ENCODE measurements at places on chromosomes 6 and 20.

- DNase-seq: no peak
Measured at GRCh38 chr6:128763599-128764300, 119.2 kb upstream of the LAMA2 start.

GRCh38 chr20:35899064-35899463, 55.2 kb downstream of the SCAND1 start:
- DNase-seq: no peak

DNA sequence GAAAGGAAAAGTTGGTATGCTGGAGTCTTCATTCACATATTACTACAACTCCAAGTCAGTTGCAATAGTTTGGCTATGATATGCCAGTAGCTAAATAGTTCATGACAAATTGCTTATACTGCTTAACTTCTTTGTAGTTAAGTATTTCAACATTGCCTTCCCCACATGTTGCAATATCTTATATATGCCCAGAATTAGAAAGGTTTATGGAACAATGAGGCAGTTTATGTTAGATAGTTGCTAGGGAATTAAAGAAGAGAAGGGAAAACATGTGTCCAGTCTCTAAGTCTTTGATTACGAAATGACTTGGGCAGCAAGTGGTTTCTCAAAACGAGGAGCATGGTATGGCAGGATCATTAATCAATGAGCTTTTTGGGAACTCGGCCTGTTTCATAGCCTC, 145.8 kb downstream of the PLCB4 start:
- DNase-seq: no peak

- no peak for DNase-seq
Measured at GRCh38 chr20:19761326-19761725, 3.3 kb downstream of the RIN2 start.

DNA sequence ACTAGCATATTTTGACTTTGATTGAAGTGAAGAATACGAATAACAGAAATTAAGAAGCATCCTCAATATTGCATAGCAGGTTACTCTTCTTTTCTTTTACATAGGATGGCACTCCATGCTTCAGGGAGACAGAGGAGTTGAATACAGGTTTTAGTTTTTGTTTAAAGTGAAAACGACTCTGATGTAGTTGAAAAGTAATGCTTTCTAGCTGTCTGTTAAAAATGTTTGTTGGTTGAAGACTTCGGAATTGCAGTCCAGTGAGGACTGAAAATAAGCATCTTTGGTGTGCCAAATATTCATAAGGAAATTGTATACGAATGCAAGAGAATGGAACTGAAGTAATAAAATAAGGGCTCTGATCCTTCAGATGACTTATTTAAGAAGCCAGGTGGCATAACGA, 618 bp upstream of the SLC16A10 start:
- no peak for DNase-seq

- no peak for DNase-seq
Measured at GRCh38 chr6:153591159-153591558, 447.9 kb upstream of the OPRM1 start.

- no peak for DNase-seq
Measured at GRCh38 chr6:21469213-21469612, 124.3 kb upstream of the SOX4 start.

GRCh38 chr6:107228754-107229153, 113.4 kb upstream of the BEND3 start:
- DNase-seq: no peak

DNA sequence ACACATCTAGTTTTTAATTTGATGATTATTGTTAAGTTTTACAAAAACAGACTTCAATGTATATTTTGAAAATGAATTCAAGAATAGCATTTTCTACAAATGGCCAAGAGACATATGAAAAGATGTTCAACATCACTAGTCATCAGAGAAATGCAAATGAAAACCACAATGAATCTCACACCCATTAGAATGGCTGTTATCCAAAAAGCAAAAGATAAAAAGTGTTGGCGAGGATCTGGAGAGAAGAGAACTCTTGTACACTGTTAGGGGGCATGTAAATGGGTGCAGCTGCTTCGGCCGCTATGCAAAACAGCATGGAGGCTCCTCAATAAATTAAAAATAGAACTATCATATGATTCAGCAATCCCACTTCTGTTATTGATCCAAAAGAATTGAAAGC, 185.8 kb upstream of the CCN2 start:
- no peak for DNase-seq

GRCh38 chr6:83844170-83844569, 9.0 kb upstream of the RIPPLY2 start:
- DNase-seq: no peak

DNA sequence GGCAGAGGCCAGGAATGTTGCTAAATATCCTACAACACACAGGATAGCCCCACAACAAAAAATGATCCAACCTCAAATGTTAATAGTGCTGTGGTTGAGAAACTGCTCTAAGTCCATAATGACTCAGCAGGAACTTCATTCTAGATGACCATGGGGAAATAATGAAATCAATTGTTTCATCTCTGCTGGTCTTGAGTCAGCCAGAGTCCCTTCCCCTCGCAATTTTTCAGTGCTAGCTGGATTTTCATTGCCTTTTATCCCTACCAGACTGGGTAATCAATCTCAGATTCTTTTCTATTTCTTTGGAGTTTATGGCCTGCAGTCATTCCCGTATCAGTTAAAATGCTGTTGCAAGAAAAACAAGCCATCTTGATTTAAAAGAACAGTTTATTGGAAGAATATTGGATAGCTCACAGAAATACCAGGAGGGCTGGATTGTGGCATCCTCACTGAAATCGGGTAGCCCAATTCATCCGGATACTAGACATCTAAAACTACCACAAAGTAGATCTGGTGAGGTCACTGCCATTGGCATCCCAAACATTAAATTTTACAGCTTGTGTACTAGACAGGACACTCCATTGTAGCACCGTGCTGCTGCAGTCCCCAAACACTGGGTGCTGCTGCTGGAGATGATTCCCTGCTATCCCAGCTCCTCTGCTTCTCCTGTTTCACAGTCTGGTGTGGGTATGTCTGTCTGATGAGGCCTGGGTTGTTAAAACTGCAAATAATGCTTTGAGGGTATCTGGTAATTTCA, 30.3 kb upstream of the POPDC3 start:
- no peak for DNase-seq

- no peak for DNase-seq
Measured at GRCh38 chr6:41457303-41457670, 88.9 kb upstream of the FOXP4 start.

GRCh38 chr20:60365882-60366281, 407.7 kb downstream of the CDH26 start:
- no peak for DNase-seq

DNA sequence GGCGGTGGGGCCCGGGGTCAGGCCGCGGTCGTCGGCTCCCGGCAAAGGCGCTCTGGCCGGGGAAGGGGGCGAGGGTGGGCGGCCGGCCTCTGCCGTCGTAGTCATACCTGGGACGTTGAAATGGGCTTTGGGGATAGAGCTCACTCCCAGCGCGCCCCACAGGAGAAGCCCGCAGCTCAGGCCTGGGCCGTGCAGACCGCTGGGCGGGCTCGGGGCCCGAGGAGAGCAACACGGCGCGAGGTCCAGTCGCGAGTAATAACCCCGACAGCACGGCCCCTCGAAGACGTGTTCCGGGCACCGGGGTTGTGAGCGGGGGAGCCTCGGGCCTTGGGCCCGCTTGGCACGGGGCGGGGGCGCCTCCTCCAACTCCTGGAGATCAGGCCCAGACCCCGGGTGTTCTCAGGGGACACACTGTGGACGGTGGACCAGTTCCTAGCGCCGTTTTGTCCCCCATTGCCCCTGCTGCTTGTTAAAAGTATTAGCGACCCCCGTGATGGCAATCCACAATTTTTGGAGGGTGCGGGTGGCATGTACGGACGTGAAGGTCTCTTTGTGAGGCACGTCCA, 10.9 kb downstream of the FOXC1 start:
- DNase-seq: no peak

DNA sequence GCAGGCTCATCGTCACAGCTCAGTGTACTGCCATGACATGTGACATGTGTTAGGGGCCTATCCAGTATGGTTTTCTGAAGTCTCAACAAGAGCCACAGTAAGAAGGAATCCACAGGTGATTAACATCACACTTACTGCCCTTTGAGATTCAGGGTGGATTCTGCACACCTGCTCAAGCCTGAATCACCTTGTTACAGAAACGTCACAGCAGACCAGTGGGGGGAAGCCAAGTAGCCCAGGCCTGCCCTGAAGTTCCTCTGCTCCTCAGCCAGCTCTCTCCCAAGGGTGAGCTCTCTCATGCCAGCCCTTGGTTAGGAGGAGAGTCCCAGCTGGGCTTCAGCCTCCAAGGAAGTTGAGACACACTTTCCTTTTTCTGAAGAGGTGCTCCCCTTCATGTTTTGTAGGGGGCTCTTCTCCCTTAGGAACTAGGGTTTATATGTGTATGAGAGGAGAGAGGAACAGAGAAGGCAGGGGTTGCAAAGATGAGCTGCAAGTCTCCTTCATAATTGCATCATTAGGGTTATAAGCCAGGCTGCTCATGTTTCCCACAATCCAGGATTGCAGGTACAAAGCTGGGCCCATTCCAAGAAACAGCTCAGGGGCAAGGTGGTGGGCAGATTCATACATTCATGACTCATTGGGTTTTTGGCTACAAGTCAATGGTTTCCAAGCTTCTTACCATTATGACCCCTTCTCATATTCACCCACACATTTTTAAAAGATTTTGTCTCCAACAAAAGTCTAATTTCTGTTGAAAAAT, 11.6 kb downstream of the GSS start:
- DNase-seq: no peak

DNA sequence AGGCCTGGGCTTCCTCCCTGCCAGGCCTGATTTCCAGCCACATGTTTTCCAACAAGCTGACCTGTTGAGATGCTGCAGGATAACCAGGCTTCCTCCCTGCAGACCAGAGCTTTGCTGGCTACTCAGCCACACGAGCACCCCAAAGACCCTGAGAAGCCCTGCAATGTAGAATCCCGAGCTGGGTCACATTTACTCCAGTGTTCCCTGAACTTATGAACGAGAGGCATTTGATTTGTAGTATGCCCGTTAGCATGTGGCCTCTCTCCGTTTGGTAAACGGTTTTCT, 4.0 kb downstream of the SIRPA start:
- no peak for DNase-seq

GRCh38 chr6:132713352-132714134, at the start of gene VNN1:
Gene VNN1 (minus strand): TSS chr6:132714055. CDS start chr6:132714035, 20 bp downstream.
- DNase-seq: no peak

- no peak for DNase-seq
Measured at GRCh38 chr6:133895573-133896343, 6.8 kb downstream of the TCF21 start.

DNA sequence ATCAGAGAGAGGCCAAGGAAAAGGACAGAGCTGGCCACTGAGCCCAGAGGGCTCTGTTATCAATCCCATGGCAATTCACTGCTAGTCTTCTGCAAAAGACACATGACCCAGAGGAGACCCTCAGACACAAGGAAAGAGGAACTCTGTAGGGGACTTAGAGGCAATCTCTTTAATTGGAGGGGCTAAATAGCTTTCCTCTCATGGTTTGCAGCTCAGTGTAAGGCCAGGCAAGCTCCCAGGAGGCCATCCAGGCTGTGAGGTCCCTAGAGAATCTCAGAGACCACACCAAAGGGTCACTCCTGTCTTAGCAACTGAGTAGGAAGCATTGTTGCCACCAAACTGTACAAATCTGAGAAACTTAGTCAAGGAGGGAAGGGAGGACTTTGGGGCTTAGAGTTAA, 10.0 kb upstream of the HLA-DOA start:
- DNase-seq: no peak

DNA sequence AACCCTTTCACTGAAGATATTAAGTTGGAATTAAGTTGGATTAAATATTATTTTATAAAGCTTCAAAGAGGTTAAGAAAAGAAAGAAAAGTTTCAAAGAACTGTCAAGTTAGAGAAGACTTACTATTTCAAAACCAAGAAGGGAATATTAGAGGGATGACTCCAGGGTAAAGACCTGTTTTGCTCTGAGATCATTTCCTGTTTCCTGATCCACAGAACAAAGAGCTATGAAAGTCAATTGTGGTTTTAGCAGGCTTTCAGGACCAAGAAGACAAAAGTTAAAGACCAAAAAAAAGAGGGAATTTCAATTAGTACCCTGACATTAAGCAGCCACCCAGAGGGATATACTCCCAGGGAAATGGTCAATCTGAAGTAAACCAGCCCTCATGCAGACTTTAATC, 19.4 kb downstream of the ESF1 start:
- no peak for DNase-seq

DNA sequence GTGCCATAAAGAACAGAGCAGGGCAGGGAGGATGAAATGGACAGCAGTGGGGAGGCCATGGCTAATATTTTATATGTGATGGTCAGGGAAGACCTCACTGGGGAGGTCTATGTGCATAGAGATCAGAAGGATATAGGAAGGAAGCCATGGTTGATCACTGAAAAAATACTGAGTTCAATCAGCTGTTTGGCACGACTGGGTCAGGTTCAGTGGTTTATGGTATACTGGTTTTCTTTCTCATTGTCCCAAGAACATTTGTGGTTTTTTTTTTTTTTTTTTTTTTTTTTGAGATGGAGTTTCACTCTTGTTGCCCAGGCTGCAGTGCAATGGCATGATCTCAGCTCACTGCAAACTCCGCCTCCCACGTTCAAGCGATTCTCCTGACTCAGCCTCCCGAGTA, 78.3 kb upstream of the TIAM2 start:
- no peak for DNase-seq

DNA sequence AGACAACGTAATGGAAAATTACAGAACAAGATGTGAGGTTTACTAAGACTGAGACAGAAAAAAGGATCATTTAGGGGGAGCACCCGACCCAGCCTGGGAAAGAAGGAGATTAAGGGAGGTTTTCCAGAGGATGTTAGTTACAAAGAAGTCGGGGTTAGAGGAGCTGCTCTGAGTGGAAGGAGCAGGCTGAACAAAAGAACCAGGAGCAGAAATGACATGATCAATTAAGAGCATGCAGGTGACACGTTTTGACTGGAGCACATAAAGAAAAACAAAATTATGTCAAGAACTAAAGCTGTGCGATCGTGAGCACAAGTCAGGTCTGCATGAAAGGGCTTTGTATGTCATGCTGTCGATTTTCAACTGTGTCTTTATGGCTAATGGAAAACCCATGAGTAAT, 417.3 kb upstream of the MARCKS start:
- DNase-seq: no peak

- no peak for DNase-seq
Measured at GRCh38 chr6:14804001-14804784, 441.7 kb upstream of the JARID2 start.

DNA sequence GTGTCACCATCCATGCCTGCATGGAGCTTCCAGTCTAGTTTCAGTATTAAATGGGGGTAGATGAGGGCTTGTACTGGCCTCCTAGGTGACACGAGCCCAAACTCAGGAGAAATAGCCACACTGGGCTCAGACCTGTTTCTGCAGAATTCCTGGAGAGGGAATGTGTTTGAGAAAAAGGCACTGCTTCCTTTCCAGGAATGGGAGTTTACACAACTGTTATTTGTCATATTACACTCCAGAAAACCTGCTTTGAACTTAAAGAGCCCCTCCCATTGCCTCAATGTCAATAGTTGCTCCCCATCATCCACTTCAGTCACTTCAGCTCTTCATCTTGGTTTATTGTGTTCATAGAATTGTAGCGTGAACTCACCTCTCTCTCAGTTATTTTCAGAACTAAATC, 151.5 kb downstream of the CFAP61 start:
- DNase-seq: no peak

All from NK-92 treated with Interleukin-12 subunit alpha and Interleukin-12 subunit beta, amount 100 ng/mL, for 24 hours (cell line).